ENCODE measurements at places on chromosomes 12 and 14.

DNA sequence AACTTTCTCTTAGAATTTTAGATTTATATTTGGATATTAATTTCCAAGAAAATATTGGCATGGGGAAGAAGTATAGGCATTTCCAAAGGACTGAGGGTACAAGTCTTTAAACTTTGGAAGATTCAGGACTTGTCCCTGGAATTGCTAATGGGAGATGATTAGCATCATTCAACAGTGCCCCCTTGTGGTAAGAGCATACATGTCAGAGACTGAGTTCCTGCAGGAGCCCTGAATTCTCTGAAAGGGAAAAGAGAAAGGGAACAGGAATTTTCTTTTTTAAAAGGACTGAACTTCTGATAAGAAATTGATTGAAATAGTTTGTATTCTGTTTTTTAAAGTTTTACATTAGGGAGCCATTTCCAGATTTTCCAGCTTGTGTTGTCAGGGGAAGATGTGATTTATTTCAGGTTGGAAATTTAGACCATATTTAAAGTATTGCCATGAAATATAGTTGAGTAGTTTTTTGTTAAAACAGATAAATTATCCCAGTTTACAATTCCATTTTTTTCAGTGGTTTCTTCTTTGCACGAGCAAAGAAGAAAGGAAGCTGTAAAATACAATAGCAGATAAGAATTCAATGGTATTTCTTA lies 44.0 kb upstream of the REP15 start:
- no peak for DNase-seq

- no peak for DNase-seq
Observed at GRCh38 chr14:105357626-105358025, 40.7 kb upstream of the TEX22 start.

- DNase-seq = peak; percentile 73
Observed at GRCh38 chr12:96399120-96399918, 920 bp downstream of the CDK17 start.

GRCh38 chr12:97140355-97140754 lies 233.3 kb downstream of the NEDD1 start:
- no peak for DNase-seq

- no peak for DNase-seq
Observed at GRCh38 chr12:124395986-124396385, 101.1 kb downstream of the RFLNA start.

DNA sequence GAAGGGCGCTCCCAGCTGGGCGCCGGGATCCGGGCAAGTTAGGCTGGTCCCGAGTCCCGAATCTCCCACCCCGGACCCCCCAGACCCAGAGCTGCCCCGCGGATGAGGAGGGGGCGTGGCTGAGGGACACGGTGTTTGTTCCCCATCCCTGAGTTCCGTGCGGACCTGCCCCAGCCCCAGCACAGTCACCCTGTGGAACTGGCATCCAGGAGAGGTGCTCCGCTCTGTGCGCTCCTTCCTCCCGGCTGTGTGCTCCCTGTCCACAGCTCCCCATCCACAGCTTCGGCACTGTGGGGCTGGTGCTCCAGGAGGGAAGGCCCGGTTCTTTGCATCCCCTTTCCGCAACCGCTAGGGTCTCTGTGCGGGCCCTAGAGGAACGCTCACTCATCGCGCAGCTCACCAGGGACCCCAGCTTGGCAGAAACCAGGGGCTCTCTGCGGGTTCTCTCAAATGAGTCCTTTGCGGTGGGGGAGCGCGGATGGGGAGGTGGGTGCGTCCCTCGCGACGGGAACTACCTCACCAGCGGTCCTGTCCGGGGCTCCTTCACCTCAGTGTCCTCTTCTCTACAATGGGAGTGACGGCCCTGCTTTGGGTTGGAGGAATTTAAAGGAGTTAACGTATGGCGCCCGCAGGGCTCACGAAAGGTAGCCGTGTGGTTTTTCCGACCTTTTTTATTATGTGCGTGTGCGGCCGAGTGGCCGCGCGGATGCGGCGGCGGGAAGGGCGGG lies 845 bp downstream of the TMEM132C start:
- no peak for DNase-seq

- no peak for DNase-seq
Observed at GRCh38 chr12:110563702-110564470, 19.2 kb downstream of the PPTC7 start.

DNA sequence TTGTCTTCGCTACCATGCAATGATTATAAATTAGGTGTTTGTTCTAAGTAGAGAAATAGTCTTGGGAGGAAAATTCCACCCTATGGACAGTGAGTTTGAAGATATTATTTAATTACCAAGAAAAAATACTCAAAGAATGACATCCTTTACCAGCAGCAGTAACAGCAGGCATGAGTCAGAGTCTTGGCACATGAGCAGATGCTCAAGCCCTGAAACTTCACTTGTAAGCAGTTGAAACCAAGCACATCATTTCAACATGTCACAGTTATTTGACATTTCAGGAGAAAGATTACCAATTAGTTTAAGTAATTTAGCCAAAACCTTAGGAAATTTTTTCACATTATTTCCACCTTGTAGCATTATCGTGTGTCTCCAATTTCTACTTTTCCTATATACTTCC lies 99.2 kb downstream of the C12orf50 start:
- no peak for DNase-seq

DNA sequence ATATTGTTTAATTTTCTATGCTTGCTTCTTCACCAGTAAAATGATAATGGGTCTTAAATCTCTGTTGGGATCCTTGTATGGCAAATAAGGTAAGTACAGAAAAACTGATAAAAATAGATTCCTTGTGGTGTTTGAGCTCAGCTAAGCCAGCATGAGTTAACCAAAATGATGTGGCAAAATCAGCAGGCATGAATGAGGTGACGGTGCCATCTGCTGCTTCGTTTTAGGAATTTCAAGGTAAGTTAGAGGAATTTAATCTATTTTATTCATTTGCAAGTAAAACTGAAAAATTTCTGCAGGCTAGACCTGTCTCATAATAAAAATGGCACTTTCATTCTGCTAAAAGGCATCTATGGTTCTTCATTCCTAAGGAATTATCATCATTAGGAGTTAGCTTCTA lies 10.0 kb upstream of the CLEC7A start:
- DNase-seq = no peak

DNA sequence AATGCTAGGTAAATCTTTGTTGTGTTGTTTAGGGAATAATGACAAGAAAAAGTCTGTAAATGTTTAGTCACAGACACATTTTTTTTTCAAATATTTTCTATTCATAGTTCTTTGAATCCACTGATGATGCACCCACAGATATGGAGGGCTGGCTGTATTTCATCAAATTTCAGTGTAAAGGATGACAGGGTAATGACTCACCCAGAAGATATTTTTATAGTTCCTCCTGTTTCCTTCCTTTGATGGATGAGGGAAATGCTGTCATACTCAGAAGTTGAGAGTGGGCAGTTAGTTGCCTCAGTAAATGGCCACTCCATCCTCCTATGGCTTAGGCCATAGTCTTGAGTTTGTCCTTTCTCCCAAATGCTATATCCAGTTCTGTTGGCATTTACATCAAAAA lies 76.9 kb upstream of the REP15 start:
- DNase-seq = peak; percentile 88

- no peak for DNase-seq
Observed at GRCh38 chr12:37546206-37546605, 770.4 kb upstream of the ALG10B start.

DNA sequence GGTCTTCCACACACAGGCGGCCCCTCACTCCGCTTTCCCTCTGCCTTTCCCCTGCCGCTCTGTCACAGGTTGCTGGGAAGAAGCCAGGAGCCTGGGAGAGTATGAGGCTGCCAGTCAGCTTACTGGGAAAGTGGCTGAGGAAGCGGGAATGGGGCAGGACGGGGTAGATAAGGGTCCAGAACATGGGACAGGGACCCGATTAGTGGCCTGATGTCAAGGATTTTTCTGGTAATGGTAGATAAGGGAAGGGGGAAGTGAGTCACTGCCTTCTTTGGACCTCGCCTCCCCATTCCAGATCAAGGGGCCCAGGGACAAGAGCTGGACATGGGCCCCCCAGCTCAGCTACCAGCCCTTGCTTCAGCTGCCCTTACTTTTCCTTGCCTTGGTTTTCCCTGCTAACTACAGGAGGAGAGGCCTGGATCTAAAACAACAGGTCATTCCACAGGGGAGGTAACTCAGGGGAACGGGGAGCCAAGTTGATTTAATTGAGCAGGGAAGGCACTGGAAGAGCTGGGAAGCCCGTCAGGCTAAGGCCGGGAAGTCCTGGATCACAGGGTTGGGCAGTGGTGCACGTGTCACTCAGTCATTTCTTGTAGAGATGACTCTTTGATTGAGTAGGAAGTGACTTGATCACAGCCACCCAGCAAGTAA lies 3.5 kb upstream of the LPAR5 start:
- no peak for DNase-seq

DNA sequence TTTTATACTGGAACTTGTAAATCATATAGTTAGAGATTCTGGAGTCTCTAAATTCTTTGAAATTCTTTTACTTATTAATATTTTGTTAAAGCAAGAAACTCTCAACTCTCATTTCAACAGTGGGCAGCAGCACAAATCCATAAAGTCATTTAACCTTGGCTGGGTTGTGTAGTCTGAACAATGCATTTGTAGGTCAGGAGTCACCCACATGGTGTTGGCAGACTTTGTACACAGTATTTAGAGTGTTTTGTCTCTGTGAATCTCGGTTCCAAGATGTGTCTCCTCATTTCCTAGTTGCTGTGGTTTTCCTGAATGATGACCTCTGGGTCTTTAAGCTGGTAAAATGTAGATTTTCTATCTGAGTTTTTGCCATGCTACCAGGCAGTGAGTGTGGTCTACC lies 20.8 kb upstream of the STRAP start:
- DNase-seq = no peak

DNA sequence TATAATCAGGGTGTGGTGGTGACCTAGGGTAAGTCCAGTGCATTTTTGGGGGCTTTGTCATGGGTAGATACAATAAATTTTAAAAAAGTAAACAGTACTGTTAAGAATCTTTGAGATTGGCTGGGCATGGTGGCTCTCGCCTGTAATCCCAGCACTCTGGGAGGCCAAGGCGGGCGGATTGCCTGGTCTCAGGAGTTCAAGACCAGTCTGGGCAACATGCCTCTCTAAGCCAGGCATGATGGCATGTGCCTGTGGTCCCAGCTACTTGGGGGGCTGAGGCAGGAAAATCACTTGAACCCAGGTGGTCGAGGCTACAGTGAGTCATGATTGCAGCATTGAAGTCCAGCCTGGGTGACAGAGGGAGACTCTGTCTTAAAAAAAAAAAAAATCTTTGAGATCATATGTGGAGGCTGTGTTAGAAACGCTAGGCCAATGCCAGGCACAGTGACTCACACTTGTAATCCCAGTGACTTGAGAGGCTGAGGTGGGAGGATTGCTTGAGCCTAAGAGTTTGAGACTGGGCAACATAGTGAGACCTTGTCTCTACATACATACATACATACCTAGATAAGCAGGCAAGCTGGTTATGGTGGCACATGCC lies 67.7 kb downstream of the PRKCH start:
- no peak for DNase-seq

DNA sequence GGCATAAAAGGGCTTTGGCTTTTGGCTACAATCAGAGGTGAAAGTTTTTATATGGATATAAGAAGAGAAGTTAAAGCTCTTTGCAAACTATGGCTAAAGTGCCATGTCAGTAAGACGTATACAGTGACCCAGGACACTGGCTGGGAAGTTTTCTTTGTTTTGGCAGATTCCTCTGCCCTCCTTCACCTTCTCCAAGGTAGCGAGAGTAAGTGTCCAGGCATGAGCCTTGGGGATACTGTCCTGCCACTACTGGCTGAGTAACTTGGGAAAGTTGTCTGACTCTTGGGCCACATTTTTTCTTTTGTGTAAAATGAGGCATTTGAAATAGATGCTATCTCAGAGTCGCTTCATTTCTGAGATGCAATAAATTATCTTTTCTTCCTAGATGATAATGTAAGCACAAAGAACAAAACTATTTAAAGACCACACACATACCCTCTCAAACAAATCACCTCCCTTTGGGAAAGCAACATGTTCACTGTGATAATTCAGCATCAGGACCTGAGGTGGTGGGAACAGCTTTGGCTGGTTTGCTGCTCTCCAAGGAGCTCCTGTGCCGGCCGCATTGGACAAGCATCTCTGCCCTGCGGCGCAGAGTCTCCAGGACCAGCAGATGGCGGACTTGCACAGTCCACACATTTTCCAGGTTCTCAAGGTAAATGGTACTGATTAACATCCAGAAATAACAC lies 106.3 kb downstream of the PTCSC3 start:
- DNase-seq = no peak

- DNase-seq = no peak
Observed at GRCh38 chr12:65126482-65126881, 5.4 kb upstream of the WIF1 start.

- no peak for DNase-seq
Observed at GRCh38 chr14:61585598-61586543, 109.4 kb upstream of the HIF1A start.

- DNase-seq = no peak
Observed at GRCh38 chr14:71181215-71182003, 274.1 kb downstream of the PCNX1 start.

- DNase-seq = no peak
Observed at GRCh38 chr14:87152693-87153092, 840.3 kb downstream of the GALC start.

- no peak for DNase-seq
Observed at GRCh38 chr12:122876731-122877130, 19.2 kb downstream of the VPS37B start.

DNA sequence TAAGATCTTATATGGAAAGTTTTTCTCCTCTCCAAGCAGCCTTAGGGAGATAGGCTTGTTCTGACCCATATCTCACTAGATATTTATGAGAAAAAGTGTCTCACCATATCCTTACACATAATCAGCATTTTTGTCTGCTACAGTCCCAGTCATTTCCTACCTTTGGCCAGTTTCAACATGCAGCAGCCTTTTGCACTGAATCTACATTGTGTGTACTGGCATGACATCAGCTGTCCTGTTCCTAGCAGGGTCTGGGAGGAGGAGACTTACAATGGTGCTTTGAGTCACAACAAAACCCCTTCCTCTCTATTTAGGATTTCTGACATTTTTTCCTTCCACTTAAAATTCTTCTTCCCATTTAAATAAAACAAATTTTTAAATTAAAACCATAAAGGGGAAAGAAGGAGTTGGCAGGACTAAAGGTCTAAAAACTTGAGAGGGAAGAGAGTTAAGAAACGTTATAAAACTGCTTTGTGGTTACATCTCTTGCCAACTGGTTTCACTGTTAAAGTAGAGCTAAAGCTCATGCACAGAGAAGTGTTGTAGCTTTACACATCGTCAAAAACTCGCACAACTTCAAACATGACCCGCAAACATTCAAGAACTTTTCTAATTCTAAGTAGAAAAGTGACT lies 53.3 kb upstream of the CERS5 start:
- DNase-seq = no peak

DNA sequence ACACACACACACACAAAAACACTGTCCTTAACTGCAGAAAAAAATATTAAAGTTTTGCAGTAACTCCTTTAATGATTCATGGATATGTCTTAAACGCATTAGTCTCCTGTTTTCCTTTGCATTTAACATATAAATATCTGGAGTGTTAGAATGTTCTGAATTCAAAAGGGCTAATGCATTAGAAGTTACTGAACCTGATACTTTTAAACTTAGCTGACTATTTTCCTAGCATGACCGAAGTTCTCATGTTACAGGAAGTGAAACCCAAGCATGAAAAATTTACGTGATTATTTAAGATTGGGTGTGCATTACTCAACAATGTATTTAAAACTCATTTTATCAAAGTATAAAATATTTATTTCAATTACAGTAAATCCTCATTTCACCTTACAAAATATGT lies 791.2 kb downstream of the FLRT2 start:
- DNase-seq = no peak
